ENCODE measurements at places on chromosomes 7 and 10.

DNA sequence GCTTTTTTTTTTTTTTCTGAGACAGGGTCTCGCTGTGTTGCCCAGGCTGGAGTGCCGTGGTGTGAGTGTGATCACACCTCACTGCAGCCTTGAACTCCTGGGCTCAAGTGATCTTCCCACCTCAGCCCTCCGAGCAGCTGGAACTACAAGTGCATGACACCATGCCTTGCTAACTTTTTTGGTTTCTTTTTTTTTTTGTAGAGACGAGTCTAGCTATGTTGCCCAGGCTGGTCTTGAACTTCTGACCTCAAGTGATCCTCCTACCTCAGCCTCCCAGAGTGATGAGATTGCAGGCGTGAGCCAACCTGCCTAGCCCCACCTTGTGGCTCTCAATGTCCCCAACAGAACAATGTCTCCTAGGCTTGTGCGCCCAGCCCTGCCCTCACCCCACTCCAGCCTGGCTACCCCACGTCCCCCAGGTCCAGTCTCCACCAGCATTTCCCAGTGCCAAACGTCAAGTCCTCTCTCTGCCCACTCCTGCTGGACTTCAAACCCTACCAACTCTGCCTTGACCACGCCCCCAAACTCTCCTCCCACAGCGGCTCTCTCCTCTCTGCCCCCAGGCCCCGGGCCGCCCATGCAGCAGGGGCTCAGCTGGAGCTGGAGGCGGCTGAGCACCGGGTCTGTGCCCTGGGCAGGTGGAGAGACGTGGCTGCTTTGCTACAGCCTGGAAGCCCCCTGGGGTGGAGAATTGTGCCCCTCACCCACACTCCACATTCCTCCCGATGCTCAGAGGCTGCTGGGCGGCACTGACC is 18.9 kb downstream of the BHLHA15 start:
- DNase-seq: no peak

GRCh38 chr7:101959342-101959741 is 141.9 kb downstream of the CUX1 start:
- DNase-seq: no peak

- DNase-seq: no peak
Measured at GRCh38 chr7:74226633-74227032, 16.8 kb downstream of the LAT2 start.

GRCh38 chr7:40723829-40724228 is 589.0 kb downstream of the SUGCT start:
- no peak for DNase-seq

- no peak for DNase-seq
Measured at GRCh38 chr7:134932707-134933370, 53.5 kb upstream of the AGBL3 start.

DNA sequence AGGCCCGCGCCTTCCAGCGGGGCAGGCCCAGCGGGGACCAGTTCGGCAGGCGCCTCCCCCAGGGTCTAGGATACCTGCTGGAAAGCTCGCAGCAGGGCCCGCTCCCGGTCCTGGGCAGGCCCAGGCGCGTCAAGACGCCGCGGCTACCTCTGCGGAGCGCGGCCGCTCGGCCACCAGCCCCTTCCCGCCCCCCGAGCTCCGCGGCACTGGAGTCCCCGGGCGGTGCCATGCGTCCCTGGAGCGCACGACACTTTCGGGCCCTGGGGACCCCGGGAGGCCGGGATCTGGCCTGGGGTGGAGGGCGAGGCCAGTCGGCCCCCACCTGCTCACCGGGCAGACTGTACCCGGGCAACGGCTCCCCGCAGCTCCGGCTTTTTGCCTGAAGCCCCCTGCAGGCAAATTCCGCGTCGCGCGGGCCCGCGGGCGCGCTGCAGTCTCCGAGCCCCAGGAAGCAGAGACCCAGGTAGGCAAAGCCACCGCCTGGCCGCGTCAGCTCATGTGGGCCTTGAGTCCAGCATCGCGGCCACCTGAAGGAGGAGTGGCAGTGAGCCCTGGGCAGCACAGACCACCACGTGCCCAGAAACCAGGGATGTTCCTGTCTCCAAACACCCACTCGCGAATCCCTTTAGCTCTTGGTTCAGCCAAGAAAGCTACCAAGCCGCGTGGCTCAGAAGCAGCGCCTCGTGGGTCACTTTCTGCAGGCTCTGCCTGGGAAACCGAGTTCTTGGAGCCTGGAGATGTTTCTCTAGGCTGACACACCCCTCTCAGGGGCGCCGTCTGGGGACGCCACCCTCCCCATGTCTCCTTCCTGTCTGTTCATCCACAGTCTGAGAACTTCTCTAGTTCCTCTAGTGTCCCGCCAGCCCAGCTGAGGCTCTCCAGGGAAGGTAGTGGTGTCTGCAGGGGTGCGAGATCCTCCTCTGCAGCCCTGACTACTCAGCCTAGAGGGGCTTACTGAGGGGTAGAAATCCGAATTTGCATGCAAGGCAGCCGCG is 46.1 kb upstream of the APBB1IP start:
- no peak for DNase-seq

- DNase-seq: no peak
Measured at GRCh38 chr10:105807935-105808587, 1167.0 kb downstream of the SORCS3 start.

DNA sequence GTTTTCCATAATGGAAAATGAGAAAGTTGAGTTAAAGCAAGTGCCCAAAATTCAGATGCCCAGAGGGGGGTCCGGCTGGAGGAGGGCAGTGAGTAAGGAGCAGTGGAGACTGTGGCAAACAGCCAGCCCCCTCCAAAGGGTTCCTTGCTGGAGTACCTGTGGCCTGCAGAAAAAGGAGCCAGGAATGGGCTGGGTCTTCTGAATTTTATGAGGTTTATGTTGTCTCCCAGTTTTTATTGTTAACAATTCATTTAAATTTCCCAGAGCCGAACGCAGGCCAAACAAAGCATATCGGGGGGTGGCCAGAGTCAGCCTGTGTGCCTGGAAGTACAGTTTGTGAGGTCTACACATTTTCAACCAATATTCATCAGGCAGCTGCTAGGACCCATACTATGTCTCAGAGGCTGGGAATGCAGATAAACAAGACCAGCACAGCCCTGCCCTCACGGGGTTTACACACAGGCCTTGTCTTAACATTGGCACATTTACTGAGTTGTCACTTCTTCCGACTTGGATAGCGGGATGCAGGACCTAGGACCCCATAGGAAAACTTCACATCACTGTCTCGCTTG is 12.9 kb upstream of the CSGALNACT2 start:
- no peak for DNase-seq

DNA sequence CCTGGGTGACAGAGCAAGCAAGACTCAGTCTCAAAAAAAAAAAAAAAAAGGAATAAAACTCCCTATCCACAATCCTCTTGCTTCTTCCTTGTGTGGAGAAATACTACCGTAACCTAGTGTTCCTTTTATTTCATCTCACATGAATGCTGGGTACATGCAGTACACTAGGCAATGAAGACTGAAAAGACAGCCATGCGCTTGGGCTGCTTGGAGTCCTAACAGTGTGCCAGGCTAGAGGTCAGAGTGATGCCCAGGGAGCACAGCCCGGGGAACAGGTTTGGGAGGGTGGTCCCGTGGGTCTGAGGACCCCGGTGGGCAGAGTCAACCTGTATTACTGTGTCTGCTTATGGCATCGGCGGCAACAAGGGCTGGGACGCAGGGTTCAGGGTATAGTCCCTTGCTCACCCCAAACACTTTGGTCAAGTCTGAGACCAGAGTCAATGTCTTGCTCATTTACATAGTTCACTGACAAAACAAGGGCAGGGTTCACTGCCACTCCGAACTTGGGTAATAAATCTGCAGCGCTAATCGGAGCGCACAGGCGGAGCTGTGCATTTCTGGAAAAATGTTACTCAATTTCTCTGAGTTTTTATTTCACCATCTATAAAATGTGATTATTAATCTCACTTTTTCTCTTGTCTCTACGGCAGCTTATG is 118.0 kb downstream of the CLEC2L start:
- no peak for DNase-seq

DNA sequence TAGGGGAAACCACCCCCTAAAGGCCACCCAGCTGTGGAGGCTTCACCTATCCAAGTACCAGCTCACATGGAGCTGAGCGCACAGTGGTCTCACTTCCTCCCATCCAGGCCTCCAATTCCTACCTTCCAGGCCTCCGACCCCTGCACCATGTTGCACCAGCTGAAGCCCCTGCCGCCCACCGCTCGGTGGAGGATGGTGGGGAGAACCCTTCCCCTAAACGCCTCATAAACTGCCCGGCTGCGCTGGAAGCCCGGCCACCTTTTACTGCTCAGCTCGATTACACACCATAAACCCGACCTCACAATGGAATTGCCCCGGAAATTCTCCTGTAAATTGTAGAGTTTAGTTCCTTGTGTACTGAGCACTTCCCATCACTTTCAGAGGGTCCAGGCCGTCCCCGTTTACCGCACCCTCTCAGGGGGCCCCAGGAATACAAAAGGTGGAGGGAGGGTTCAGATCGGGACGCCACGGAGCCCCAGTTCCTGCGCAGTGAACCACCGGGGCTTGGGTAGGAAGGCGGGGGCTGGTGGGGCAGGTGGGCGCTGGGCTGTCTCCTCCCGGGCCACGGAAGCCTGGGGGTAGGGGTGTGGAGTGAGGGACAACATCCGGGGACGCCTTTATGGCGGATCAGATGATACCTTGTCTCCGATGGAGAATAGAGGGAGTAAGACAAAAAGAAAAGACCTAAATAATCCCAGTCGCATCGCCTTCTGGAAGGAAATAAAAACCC is 1.4 kb upstream of the HOXA7 start:
- DNase-seq: no peak

- DNase-seq: no peak
Measured at GRCh38 chr7:16935341-16935735, 53.6 kb upstream of the AGR3 start.

- DNase-seq: no peak
Measured at GRCh38 chr7:27184337-27185012, 557 bp downstream of the HOXA11 start.

- DNase-seq: no peak
Measured at GRCh38 chr7:108014747-108015682, 12.1 kb upstream of the LAMB1 start.

DNA sequence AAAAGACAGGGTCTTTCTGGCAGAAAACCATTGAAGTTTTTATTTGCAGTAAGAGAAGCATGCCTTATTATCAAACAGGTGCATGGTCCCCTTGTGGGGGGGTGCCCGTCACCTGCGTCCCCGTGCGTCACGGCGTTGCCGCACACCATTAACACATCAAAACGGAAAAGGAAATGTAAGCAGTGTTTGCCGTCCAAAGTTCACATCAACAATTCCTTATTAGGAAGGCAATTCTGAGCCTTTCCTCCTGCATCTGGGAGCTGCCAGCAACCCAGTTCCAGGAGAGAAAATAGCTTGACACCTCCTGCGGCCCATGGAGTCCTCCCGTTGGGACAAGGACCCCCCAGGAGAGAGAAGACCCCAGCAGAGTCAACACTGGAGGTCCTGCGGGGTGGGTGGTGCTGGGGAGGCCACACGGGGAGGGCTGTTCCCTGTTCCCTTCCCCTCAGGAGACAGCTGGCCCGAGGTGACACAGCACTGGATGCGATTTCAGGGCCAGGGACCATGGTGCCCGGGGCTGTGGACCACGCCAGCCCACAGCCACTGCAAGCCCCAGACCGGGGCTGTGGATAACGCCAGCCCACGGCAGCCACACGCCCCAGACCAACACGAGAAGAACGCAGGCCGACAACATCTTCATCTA is 39.5 kb downstream of the DIP2C start:
- no peak for DNase-seq

DNA sequence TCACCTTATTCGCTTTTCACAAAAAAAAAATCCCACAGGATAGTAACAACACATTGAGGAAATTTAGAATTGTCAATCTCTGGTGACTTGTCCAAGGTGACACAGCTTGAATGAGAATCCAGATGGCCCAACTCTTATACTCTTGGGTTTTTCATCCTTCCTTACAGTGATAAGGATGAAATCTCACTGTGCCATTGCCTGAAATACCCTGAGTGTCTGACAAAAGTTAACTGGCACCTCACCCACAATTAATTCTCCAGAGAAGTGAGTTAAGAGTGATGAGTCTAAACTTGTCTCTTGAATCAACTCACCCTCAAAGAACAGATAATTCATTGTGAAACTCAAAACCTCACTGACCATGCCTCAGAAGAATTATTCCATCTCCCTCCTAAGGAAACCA is 18.9 kb downstream of the CHRM2 start:
- DNase-seq: no peak

- DNase-seq: no peak
Measured at GRCh38 chr7:132504071-132504470, 72.2 kb downstream of the PLXNA4 start.

DNA sequence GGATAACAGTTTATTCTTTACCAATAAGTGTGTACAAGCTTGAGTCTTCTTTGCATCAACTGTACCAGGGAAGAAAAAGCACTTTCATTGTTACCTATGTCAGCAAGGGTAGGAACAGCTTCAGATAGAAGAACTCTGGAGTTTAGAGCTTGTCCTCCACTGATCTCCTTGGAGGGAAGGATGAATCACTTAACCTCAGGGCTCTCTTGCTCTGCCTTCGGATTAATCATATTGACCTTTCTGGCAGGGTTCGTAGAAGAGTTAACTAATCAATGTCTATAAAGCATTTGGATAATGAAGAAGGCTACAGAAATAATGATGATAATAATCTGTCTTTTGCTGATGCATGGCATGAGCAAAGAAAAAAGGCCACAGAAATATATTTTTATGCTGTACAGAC is 339.5 kb upstream of the TPK1 start:
- no peak for DNase-seq

Measured in stimulated activated CD8-positive, alpha-beta memory T cell treated with anti-CD3 and anti-CD28 coated beads, Interleukin-7, amount 100 ng/mL, for 1 hour (primary cell).